ENCODE measurements at places on chromosomes 12 and 14.

GRCh38 chr14:23025151-23025814, 9.4 kb downstream of the PSMB5 start:
- DNase-seq = no peak

- DNase-seq = peak; percentile 69
Measured at GRCh38 chr14:69137843-69138535, 14.9 kb downstream of the DCAF5 start.

- no peak for DNase-seq
Measured at GRCh38 chr12:61667676-61668075, 592.5 kb upstream of the USP15 start.

GRCh38 chr12:52848661-52849255, at the start of gene KRT78:
TSS of gene KRT78 (minus strand) at chr12:52848994. CDS start at chr12:52848930, 64 bp downstream.
- DNase-seq = no peak

GRCh38 chr12:128079446-128079845, 187.5 kb upstream of the TMEM132C start:
- no peak for DNase-seq

DNA sequence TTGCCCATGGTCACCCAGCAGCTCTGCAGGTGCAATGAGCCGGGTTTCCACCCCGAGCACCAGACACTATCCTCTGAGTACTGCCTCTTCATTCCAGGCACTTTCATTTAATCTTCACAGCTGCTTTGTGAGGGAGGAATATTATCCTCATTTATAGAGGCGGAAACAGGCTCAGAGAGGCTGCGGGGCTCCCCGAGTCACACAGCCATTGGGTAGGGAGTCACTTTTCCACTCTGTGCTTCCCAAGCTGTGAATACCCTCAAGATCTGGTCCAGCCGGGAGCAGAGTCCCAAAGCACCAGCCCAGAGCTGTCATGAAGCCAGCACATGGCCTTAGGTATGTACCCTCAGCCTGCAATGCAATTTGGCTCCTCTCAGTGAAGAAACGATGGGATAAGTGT, 51.7 kb upstream of the RIN3 start:
- DNase-seq = no peak

- DNase-seq = no peak
Measured at GRCh38 chr12:113090740-113091139, 34.2 kb downstream of the DTX1 start.

DNA sequence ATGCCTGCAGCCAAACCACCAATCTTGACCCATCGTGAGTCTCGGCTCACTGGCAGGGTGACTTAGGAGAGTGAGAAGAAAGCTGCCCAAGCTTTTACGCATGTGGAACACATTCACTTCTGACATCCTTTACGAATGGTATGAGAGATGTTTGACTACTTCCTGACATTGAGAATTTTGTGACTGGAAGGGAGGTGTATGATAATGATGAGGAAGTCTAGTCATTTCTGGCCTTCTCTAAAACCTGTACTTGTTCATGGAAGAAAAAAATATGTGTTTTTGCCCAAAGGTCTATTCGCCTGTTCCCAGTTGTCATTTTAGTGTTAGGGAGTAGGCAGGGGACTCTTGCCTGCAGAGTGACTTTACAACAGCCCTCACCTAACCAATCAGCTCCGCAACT, 227.2 kb upstream of the ATP2B1 start:
- DNase-seq = no peak

DNA sequence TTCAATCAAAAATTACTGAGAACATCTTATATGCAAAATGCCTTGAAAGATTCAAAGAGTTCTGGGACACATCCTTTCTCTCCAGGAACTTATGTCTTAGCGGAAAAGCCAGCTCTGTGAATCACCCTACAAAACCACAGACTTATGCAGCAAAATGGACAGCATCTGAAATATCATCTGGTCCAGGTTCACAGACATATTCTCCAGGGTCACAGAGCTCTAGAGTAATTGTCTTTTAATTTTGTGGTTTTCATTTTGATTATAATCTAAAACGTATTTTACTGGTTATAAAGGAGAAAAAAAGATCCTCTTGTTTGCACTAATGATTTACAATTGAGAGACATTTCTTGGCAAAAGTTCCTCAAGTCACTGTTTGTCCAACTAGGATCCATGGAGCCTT, 246.2 kb downstream of the MSRB3 start:
- DNase-seq = peak; percentile 69

GRCh38 chr14:24079491-24080141, 8.3 kb downstream of the CPNE6 start:
- no peak for DNase-seq

All from GM03348 (cell line).